ENCODE measurements at places on chromosomes 7 and 10.

DNA sequence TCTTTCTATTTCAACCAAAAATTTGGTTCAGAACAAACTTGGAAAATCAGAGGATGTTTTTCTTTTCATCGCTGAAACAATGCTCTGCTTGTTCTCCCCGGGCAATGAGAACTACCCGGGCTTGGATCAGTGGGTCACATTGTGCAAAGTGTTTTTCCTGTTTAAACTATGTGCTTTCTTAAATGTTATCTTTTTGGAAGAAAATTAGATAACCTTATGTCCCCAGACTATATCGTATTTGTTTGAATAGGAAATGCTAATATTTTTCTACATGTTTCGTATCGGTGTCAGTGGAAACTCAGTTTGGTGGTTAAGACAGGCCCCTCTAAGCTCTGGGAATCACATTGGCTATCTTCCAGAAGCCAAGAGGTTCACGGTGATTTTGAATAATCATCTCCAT lies 319.5 kb upstream of the NFE2L3 start:
- DNase-seq: no peak

DNA sequence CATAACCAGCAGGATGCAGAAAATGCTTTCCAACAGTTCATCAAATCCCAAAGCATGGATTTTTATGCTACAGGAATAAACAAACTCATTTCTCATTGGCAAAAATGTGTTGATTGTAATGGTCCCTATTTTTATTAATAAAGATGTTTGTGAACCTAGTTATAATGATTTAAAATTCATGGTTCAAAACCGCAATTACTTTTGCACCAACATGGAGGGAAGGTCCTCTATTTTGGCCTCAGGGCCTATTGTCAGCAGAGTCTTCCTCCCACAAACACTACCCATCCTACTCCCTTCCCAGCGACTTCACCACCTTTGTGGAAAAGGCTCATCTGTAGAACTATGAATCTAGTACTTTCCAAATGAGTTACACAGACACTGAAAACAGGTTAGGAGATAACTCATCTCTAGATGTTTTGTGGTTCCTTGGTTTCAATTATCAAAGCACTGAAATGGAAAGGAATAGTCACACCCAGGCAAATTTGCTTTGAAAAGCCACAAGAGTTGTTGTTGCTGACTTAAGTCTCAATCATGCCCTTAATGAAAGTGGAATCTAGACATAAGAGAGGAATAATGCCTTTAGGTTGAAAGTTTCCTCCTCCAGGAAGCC lies 59.4 kb upstream of the FRMD4A start:
- no peak for DNase-seq

- peak; percentile 78 for DNase-seq
These were observed 47.8 kb downstream of the SYPL1 start for GRCh38 chr7:106064316-106064715.

DNA sequence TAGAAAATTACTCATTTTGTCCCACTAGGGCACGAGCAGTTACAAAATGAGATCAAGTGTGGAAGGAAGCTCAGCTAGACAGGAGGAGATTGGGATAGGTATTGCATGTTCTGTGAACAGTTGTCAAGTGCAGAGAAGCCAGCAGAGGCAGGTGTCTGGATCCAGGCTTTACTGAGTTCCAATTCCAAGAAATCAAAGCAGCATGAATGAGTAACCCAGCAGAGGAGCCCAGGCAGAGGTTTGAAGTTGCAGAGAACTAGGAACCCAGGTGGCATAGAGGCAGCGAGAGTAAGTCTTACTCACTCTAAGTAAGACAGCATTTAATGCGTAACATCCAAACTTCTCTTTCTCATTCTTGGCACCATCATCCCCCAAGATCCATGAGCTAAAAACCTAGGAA lies 11.8 kb downstream of the MRC1 start:
- no peak for DNase-seq

DNA sequence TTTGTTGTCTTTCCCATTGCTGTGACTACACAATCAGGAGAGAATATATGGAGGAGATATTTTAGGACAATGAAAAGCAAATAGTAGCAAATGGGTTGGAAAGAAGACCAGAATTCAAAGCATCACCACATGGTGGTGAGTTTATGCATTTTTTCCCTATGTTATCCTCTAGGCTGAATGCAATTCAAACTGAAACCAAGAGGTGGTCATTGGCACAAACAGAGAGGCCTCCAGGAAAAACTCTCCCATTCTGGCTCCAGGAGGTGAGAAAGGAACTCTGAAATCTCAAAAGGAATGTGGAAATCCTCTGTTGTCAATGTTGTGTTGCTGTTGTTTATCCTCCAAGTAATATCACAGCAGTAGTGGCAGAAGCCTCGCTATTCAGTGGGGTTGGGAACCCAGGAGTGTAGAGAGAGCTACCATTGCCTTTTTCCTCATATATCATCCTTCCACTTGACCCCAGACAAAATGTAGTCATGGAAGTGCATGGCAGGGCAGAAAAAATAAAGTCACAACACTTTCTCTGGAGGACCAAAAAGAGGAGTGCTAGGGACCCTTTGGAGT lies 819.1 kb downstream of the GRID1 start:
- peak; percentile 11 for DNase-seq

DNA sequence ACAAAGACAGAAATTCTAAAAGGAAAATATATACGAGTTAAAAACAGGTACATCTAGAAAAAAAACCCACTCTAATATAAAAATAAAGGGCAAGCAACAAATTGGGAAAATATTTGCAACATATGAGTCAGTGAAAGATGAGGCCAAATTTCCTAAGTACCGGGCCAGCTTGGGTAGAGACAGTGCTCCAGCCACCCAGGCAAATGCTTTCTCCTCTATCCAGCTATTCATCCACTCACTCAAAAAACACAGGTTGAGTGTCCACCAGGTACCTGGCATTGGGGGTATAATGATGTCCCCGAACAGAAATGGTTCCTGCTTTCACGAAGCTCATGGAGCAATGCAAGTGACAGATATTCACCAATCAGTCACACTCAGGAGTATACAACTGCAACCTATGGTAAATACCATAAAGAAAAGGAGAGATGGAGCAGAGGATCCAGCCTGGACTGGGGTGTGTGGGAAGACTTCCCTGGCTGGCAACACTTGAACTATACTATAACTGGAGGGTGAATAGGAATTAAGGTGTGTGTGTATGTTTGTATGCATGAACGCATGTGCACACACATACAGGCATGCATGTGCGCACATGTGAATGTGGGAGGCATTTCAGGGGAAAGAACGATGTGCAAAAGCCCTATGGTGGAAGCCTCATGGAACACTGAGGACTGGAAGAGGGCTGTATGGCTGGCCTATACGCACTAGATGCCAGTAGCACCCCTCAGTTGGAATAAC lies 2.3 kb downstream of the ARHGAP22 start:
- no peak for DNase-seq

DNA sequence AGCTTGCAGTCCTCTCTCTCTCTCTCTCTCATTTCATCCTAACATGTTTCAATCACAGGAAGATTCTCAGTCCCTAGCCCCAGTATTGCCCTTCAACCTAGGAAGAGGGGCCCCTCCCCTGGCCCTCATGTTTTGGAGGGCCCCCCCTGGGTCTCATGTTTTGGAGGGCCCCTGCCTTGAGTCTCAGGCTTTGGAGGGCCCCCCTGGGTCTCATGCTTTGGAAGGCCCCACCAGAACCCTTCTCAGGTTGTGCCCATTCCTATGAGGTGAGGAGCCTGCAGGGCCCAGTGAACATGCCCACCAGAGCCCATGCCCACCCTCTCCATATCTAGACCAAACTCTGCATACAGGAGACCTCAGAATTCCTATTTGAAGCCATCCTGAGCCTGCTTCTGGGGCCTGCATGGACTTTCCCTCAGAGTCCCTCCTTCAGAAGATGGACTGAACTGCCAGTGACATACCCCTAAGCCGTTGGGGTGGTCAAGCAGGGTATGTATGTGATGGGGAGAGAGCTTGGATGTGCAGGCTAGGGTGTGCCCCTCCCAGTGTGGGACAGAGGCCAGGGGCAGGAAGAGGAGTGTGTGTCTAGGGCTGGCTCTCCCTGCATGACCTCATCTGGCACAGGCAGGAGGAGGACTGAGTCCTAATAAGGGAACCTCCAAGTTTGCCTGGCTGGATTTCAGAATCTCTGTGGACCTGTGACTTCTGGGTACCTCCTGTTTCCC lies 8.1 kb upstream of the VDAC2 start:
- DNase-seq: no peak

- no peak for DNase-seq
These were observed 192.2 kb downstream of the CAMK1D start for GRCh38 chr10:12541446-12542067.

DNA sequence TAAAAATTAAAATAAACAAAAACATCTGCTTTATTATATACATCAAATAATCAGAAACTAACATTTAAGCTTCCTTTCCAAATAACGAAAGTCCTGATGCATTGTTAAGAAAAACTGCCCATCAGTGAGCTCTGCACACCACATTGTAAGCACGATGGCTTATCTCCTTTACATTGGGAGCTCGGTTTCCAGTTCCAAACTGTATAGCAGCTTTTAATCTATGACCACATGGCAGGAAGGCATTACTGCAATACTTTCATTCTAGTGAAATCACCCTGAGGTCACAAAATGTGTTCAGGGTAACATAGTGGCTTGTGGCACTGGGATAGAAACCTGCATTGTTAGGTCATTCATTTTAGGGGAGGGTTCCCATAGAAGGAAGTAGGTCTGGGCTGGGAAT lies 146.3 kb downstream of the ZNF22 start:
- DNase-seq: no peak

DNA sequence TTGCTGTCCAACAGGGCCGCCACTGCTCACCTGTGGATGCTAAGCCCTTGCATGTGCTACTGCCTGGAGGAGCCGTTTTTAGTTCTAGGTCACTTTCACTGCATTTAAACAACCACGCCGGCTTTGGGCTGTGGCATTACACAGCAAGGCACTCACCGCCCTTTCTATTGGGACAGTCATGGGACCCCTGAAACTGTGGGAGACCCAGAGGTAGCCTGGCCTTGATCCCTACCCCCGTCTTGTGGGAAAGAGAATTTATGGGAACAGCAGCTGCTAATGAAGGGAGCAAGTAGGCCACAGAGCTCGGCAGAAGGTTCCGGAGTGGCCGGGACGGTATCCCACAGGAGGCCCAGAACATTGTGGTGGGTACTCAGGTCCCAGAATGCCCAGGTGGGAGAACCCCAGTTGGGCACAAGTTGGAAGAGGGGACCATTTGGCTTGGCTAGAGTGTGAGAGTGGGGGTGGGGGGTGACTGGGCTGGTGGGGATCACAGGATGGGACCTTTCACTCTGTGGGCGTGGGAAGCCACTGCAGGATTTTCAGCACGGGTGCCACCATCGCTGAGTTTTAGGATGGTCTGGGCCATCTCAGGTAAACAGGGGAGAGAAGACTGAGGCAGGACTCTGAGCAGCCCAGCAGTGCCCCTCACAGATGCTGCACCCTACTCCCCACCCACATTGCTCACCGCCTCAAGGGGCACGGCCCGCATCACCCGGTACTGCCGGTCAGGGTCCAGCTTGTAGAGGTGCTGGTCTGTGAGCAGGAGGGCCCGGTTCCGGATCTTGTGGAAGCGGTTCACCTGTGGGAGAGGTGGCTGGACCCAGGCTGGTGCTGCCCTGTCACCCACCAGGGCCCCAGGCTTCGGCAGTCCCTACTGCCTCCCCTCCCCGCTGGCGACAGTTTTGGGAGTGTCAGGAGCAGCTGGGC lies 15.2 kb downstream of the MYO1G start:
- no peak for DNase-seq

- no peak for DNase-seq
These were observed 27.8 kb downstream of the UNC5B start for GRCh38 chr10:71239946-71240795.

GRCh38 chr7:131100357-131101054 lies 227.2 kb upstream of the MKLN1 start:
- no peak for DNase-seq

DNA sequence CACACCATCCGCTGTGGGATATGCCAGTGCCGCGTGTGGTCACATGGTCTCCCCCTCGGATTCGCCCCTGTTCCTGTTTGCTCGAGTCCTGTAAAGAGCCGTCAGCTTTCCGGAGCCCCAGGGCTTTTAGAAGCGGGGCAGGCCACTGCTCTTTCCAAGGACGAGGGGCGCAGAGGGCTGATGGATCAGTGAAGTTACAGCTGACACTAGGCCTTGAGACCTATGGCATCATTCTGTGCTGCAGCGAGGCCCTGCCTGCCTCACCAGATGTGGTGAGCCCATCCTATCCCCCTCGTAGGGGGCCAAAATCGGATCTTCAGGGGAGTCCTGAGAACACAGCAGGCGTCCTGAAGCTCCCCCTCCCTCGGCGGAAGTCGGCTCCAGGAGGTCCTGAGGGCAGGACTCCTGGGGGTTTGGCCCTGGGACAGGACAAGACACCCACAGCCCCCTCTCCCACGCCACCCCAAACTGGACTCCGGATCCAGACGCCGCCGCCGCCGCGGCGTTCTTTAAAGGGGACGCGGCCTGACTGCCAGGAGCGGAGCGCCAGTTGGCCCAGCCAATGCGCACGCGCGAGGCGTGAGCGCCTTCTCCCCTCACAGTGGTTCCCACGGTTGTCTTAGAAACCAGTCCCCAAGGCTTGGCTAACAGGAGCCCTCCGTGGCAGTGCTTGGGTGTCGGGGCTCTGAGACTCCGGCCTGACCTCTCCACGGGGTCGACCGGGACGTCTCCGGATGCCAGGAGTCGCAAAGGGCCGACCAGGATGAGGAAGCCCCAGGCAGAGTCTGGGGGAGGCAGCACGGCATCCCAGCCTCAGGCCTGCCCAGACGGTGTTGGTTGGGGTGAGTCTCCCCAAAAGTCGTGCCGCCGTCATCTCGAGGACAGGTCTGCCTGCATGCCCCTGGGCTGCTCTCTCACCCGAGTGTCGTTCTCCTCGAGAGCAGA lies 371.7 kb downstream of the ZNF716 start:
- DNase-seq: no peak
